ENCODE measurements at places on chromosomes 5 and 9. TPM values are rescaled to one million over a fixed set of nuclear protein-coding genes. Genes with fewer than 3 reads are reported as not detected.

GRCh38 chr5:71924980-71925379 lies 182.3 kb upstream of the MAP1B start:
- DNase-seq, result no peak

FOXD4 gene
- total RNA-seq, result not detected

TSPAN17 gene
- 24.6 TPM for total RNA-seq

RORB gene
- 0.41 TPM for total RNA-seq

DNA sequence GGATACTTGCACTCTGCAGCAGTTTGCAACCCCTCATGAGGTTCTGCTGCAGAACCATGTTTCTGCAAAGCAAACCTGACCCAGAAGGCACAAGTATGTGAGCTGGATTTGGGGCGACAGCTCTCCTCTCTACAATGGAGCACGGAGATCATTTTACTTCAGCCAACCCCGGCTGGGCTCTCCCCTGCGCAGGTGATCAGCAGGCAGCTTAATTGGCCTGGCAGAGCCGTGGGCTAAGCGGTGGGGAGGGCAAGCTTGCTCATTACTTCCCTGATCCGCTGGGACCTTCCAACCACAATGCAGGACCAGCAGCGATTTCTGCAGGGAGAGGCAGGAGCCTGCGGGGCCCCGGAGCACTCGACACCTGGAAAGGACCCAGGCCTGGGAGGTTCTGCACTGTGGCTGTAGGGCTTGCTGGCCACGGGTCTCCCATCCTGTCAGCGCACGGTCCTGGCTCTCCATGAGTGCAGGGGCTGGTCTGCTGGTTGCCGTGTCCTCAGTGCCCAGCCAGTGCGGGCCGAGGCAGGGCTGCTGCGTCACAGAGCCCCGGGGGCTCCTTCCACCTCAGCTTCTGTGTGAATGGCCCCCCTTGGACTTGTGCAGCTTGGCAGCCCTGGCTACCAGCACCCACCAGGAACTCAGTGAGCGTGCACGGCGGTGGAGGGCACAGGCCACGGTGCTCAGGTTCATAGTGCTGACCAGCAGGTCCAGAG lies 51.8 kb upstream of the RAPGEF1 start:
- no peak for DNase-seq

- DNase-seq, result no peak
Observed at GRCh38 chr5:119327018-119327417, 28.8 kb upstream of the TNFAIP8 start.

- no peak for DNase-seq
Observed at GRCh38 chr5:118007262-118007661, 981.1 kb downstream of the DTWD2 start.

OGN gene
- 0.18 TPM for total RNA-seq

DNA sequence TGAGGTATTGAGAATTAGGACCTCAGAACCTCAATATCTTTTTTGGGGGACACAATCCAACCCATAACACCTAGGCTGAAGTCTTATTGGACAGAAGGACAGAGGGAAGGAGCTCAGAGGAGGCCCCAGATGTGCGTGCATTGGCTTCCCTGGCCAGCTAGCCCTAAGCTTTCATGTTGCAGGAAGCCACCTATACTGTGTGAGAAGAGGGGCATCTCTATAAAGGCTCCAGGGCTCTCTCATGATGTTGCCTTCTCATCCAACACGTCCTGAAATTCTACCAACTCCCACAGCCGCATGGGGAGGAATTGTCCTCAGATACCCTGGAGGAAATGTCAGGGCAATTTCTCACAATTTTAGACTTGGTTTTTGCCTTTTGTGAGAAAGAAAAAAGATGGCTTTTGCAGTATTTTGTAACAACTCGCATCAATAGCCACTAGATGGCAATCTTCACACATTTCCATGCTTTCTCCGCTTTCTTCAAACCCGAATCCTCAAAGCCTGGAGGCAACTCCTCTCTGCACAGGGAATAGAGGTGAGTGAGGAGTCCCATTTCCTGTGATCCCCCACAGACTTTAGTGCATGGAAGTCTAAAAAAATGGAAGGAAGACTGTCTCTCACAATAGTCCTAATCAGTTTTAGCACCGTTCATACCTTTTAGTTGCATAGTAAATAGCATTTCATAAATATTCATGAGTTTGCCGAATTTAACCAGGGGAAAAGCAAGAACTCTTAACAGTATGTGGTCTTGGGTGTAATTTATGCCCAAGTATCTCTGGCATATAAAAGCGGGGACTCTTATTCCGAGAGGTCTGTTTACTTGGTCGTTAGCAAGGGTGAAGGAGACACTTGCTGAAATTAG lies 7.4 kb upstream of the PPP3R2 start:
- DNase-seq, result no peak

PPP3R2 gene
- not detected for total RNA-seq

DNA sequence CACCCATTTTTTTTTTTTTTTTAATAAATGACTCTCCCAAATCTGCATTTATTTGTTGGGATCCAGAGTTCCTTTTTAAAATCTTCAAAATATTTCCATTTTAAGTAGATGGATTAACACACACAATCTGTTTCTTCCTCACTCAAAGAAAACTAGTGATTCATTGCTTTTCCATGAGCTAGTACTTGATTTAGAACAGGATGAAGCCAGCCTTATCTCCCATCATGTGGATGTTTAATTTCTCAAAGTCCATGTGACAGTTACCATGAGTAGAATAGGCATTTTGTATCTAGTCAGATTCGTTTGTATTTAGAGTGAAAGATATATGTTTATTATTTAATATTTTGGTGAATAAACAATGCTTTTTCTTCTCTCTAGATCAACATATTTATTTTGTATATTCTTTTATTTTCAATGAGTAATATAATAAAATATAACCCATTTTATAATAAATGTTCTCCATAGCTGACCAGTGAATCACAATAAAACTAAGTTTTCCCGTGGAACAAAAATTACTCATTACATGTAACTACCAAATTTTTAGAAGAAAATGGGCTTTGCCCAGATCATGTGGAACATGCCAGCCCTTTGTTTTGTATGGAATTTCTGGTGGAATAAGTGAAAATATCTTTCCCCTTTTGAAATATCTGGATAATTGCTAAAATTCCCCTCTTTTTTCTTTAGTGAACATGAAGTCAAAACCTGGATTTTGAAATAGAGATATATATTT lies 54.9 kb upstream of the RPS23 start:
- no peak for DNase-seq

- DNase-seq, result no peak
Observed at GRCh38 chr9:87713278-87713987, 12.5 kb upstream of the CTSL start.

NIM1K gene
- total RNA-seq, result 0.28 TPM

DNA sequence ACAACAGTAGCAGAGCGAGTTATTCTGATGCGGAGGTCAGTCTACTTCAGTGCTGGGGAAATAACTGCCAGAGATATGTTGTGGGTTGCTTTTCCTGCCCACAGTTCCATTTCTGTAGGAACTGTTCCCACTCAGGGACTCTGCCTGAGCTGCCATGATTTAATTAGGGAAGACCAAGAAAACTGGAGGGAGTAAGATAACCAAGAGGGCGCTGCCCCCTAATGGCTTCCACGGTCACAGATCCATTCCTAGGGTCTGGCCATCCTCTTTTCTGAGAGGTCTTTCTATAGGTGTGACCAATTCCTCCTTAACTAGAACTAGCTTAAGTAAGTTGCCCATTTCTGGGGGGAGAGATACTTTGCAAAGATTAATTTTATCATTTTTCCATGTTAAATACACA lies 125.9 kb downstream of the APBA1 start:
- no peak for DNase-seq

GRCh38 chr9:35287987-35288632 lies 126.3 kb downstream of the UNC13B start:
- no peak for DNase-seq

DNA sequence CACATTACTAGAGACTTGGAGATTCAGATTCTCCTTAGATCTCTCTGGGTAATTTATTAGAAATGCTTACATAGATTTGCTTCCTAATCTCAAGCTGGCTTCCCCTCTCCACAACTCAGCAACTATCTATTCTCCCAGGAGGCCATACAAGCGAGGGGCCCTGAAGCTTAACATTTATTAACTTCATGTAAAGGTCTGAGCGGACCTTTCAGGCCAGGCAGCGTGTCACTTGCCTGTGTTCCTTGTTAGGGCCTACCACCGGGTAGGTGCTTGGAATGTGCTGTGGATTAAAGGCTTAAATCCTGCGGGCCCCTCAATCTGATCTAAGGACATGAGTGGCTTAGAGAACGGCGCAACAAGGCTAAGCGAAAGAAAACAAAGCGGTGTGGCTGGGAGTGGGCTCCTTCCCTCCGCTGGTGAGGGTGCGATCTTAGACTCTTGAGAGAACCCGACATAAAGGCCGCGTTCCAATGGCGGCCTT lies 712 bp upstream of the HSPA4 start:
- DNase-seq, result no peak

- DNase-seq, result no peak
Observed at GRCh38 chr5:125612776-125613175, 810.4 kb upstream of the GRAMD2B start.

GRCh38 chr5:98206566-98206965 lies 566.9 kb upstream of the RGMB start:
- no peak for DNase-seq

GRCh38 chr5:35828082-35828598 lies 28.6 kb upstream of the IL7R start:
- no peak for DNase-seq

SPINK6 gene
- total RNA-seq, result not detected

KCNV2 gene
- total RNA-seq, result not detected

Data from natural killer cell (primary cell).